ENCODE measurements at places on chromosomes 1 and 21.
A peak's percentile ranks its signal among the peaks of the same experiment; 100 is the strongest.

DNA sequence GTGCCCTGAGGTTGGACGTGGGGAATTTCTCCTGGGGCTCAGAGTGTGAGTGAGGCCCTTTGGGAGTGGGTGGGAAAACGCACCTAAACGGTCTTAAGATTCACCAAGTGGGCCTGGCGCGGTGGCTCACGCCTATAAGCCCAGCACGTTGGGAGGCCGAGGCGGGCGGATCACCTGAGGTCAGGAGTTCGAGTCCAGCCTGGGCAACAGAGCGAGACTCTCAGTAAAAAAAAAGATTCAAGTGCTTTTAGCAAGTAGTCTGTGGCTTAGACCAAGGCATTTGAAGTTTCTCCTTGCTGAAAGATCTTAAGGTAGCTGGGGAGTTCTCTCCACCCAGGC is 1.4 kb downstream of the RPS8 start:
- no peak for DNase-seq

DNA sequence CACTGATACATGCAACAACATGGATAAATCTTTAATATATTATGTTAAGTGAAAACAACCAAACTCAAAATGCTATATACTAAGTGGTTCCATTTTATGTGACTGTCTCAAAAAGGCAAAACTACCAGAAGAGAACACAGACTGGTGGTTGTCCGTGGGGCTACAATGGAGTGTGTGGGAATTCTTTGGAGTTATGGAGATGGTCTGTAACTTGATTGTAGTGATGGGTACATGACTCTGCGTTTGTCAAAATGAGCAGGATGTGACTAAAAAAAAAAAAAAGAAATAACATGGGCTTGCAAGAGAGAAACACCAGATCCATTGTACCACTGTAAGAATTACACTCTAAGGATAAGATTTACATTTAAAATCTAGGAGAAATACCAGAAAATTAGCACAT is 52.2 kb upstream of the KIAA1614 start:
- DNase-seq: no peak

- peak; percentile 61 for DNase-seq
Measured at GRCh38 chr1:241639623-241640148, 483 bp downstream of the CHML start.

- DNase-seq: no peak
Measured at GRCh38 chr1:242431786-242432185, 92.7 kb downstream of the PLD5 start.

DNA sequence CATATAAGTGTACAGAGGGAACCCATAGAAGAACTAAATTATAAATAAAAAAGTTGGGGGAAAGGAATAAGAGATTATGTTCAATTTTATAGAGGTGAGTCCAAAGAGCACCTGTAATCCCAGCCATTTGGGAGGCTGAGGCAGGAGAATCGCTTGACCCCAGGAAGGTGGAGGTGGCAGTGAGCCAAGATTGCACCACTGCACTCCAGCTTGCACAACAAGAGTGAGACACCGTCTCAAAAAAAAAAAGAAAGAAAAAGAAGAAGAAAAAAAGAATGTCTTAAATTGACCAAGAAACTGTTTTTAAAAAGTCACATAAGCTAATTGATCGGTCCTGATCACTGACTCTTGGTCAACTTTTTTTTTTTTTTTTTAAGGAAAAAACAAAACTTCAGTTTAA is 19.1 kb upstream of the ATF3 start:
- no peak for DNase-seq

GRCh38 chr21:33578214-33578613 is 10.3 kb downstream of the DONSON start:
- DNase-seq: no peak

- DNase-seq: no peak
Measured at GRCh38 chr1:197787623-197788536, 12.6 kb upstream of the DENND1B start.

DNA sequence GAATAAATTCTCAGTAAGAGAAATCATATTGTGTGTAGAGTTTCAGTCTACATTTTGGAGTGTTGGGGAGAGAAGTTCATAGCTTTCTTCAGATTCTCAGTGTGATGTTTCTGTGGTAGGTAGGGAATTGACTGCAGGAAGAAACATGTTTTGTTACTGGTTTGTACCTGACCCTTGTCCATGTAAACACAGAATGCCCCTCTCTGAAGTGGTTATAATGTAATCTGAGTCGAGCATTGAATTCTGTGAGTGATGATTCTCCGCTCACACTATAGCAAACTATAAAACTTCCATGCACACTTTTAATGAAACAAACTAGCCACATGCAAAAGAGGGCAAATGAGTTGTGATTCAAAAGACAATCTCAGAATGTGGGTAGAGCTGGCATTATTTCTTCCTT is 433.2 kb downstream of the USP25 start:
- DNase-seq: no peak

GRCh38 chr21:27756191-27756590 is 789.3 kb upstream of the ADAMTS5 start:
- no peak for DNase-seq

DNA sequence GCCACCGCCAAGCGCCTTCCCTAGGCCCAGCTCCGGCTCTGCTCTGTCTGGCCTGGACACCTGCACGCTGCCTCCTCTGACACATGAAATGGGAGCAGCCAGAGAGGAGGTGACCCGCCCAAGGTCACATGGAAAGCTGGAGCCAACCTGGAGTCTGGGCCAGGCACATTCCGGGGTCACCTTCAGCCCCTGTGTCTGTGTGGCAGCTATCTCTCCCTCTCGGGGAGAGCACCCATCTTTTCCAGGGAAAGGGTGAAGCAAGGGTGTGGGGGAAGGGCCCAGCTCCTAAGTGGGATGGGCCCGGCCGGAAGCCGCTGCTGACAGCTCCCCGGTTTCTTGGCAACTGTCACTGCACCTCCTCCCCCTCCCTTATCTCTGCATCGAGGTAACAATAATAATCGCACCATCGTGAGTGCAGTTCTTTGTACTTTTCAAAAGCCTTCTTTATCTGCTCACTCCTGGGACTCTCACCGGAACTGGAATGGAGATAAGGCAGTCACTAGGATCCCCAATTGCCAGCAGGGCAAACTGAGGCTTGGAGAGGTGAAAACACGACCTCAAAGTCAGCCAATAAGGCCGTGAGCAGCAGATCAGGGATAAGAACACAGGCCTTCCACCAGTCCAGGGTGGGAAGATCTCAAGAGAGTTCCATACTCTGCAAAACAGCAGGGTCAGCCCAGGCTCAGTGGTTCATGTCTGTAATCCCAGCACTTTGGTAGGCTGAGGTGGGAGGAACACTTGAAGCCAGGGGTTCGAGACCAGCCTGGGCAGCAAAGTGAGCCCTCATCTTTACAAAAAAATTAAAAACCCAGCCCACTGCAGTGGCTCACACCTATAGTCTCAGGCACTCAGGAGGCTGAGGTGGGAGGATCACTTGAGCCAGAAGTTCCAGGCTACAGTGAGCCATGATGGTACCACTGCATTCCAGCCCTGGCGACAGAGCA is 36.9 kb downstream of the RAP1GAP start:
- DNase-seq: no peak

DNA sequence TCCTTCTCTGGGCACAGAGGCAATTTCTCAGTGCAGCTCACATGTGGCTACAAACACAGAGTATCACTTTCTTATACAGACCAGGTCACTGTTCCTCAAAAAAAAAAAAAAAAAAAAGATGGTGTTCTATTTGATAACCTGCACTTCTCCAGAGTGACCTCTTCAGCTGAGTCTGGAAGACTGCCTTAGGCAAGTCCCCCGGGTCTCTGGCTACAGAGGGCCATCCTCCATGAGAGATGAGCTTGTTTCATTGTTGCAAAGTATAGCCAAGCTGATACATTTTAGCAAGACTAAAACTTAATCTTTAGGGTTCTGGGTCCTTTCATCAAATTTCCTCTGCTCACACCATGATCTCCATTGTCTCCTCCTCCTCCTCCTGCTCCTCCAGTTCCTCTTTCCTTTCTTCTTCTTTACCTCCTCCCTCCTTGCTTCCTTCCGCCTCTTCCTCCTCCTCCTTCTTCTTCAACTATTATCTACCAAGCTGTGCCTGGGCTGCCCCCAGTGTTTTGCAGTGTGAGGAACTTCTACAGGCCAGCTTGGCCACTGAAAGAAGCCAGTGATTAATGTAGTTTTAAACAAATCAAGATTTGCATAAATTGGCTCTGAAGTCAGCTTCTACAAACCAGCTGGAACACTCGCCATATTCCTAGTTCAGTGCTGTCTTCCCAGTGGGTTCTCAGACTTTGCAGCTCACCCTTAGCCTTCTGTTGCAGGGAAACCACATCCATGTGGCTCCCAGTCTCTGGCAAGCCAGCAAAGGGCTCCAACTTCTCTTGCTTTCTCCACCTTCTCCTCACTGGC is 139.4 kb downstream of the RUNX1 start:
- no peak for DNase-seq

DNA sequence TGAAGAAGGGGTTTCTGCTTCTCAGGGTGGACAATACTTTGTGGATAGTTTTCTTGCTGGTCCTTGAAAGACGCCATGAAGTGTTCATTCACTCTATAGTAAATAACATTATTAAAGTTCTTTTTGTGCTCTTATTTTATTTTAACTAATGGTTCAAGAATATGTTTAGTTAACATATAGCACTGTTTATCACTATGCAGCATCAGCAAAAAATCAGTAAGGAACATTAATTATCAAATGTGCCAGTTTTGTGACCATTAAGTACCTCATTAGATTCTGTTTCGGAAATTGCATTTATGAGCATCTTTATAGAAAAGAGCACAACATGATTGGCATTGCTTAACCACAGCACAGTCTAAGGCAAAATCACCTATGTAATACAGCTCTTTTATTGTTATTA is 385.6 kb downstream of the LMO4 start:
- no peak for DNase-seq

- DNase-seq: no peak
Measured at GRCh38 chr1:60990714-60991090, 91.7 kb upstream of the NFIA start.

DNA sequence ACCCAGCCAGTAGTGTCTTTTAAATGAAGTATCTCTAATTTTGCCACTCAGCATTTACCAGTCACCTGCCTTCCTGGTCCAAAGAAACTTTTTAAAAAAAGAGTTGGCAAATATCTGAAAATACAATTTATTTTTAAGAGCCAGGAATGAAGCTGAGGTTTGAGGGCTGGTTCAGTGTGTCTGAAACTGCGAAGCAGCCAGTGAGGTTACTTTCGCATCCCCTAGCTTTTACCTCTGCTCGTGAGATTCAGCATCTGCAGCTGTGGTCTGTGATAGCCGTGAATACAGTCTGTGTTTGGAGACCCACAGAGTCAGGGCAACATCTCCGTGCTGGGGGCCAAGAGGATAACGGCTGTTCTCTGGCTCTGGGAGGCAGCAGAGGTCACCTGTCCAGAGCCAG is 21.3 kb upstream of the KCNAB2 start:
- no peak for DNase-seq

GRCh38 chr1:211332036-211332616 is 5.5 kb downstream of the TRAF5 start:
- no peak for DNase-seq

GRCh38 chr1:2451741-2452140 is 24.3 kb upstream of the PLCH2 start:
- DNase-seq: no peak

GRCh38 chr1:237875291-237875690 is 15.4 kb downstream of the ZP4 start:
- no peak for DNase-seq

DNA sequence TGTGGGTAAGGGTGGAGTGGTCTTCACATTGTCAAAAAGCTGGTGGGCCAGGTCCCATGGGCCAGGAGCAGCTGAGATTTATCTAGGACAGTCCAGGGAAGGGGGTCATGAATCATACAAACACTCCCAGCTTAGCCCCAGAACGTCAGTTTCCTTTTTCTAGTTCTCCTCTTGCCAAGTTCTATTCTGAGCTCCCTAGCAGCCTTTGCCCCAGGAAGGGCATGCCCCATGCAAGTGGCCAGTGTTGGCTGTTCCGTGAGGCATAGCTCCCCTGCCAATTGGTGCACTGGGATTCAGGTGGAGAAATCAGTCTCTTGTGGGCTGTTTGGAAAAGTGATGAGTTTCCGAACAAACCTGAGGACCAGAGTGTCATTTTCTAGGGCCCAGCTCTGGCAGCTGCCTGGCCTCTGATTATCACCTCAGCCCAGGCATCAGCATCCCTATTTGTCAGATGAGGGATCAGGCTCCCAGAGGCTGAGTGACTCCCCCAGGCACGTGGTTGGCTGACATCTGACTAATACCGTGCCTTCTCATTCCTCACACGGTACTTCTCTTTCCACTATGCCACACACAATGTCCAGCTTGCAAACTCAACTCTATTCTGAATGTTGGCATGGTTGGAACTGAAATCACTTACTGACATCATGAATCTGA is 14.2 kb upstream of the MYOM3 start:
- DNase-seq: no peak

Measured in SHP77 (cell line).